NCI-H1092 treated with DMSO at 0.1 percent for 48 hours (cell line): ENCODE measurements at places on chromosomes 13 and 19.
A peak's percentile ranks its signal among the peaks of the same experiment; 100 is the strongest.

- DNase-seq: no peak
Measured at GRCh38 chr19:40596608-40597328, 4.4 kb upstream of the LTBP4 start.

GRCh38 chr19:45824041-45824471 is 8.9 kb upstream of the RSPH6A start:
- peak; percentile 64 for DNase-seq

- no peak for DNase-seq
Measured at GRCh38 chr13:77460195-77460594, 75.3 kb upstream of the SCEL start.

GRCh38 chr13:74466864-74467263 is 332.7 kb upstream of the KLF12 start:
- peak; percentile 13 for DNase-seq

DNA sequence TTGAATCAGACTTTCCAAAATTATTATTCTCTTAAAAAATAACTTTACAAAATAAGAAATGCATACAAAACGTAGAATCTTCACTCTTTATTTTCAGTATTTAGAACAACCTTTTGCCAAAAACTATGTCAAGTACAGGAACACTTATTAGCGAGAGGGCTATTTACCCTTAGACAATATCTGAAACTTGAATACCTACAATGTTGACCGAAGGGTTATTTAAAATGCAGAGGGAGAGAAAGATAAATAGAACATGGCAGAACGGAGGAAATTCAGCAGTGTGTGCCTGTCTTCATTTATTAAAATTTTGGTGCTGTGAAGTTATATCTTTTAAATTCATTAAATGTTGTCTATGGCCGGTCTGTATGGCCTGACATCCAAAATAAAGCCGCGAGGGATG is 198.8 kb downstream of the EFNB2 start:
- peak; percentile 60 for DNase-seq
